ENCODE measurements at places on chromosomes 4 and X.

DNA sequence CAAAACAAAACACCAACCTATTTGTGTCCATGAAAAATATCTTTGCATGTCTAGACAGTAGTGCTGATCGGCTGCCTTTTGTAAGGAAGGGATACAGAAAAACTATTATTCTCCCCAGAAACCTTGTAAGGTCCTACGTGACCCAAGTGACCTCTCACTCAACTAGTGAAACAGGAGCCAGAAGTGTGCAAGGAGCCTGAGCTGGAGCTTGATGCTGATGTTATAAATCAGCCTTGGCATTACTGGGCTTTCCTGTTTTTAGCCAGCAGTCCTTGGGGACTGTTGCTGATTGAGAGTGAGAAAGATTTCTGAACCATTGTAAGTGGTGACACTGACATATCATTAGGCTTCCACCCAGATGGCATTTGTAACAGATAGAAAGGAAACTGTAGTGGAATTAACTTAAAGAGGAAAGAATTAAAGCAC, 100.8 kb upstream of the LIMCH1 start:
- DNase-seq, result no peak

DNA sequence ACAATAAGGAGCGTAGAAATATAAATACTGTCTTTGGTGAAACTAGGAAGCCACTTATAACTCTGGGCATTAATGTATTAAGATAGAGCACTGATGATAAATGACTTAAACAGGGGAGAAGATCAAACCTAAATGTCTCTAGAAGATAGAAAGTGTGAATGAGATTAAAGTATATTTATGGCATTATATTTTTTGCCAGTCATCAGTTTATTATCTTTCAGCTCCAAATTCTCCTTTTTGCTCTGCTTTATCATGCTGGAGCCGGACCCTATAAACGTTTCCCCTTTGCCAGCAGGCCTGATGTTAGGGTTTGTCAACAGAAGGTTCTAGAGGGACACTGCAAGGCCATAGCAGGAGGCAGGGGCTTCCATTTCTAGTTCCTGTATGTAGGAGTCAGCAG, 76.4 kb downstream of the TBC1D19 start:
- DNase-seq, result no peak

- DNase-seq, result no peak
Observed at GRCh38 chr4:8250637-8251036, 18.9 kb upstream of the HTRA3 start.

- DNase-seq, result no peak
Observed at GRCh38 chrX:11189097-11189496, 78.0 kb downstream of the HCCS start.

GRCh38 chrX:924017-924416, 288.4 kb downstream of the CRLF2 start:
- DNase-seq, result no peak

DNA sequence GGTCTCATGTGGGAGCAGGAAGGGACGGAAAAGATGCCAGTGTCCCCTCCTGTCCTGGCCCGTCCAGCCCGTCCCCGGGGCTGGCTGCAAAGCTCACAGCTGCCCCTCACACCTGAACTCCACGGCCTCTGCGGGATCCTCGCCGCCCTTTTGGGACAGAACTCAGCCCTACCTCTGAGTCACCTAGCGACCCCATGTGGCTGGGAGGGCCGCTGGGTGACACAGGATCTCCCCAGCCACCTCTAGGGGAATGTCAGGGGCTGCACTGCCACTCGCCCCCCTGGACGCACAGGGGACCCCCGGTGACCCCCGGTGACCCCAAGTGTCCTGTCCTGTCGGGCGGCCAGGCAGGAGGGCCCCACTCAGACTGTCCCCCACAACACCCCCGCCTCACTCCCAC, 748 bp downstream of the FAM9B start:
- DNase-seq, result no peak

- no peak for DNase-seq
Observed at GRCh38 chrX:45850197-45850774, 649.6 kb upstream of the DIPK2B start.

- DNase-seq, result no peak
Observed at GRCh38 chr4:138217567-138217966, 24.6 kb downstream of the SLC7A11 start.

- no peak for DNase-seq
Observed at GRCh38 chr4:143344774-143345173, 8.1 kb downstream of the GAB1 start.

DNA sequence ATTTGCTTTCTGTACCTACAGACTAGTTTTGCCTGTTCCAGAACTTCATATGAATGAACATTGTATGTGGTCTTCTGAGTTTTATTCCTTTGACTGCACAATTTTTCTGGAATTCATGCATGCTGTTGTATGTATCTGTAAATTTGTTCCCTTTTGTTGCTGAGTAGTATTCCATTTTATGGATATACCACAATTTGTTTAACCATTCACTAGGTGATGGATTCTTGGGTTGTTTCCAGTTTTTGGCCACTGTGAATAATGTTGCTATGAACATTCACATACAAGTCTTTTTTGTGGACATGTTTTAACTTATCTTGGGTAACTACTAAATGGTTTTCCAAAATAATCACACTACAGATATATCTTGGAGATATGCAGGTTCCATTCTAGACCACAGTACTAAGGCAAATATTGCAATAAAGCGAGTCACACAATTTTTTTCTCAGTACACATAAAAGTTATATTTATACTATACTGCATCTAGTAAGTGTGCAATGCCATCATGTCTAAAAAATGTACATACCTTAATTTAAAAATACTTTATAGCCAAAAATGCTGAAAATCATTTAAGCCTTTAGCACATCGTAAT, 58.7 kb downstream of the TSPAN5 start:
- no peak for DNase-seq

DNA sequence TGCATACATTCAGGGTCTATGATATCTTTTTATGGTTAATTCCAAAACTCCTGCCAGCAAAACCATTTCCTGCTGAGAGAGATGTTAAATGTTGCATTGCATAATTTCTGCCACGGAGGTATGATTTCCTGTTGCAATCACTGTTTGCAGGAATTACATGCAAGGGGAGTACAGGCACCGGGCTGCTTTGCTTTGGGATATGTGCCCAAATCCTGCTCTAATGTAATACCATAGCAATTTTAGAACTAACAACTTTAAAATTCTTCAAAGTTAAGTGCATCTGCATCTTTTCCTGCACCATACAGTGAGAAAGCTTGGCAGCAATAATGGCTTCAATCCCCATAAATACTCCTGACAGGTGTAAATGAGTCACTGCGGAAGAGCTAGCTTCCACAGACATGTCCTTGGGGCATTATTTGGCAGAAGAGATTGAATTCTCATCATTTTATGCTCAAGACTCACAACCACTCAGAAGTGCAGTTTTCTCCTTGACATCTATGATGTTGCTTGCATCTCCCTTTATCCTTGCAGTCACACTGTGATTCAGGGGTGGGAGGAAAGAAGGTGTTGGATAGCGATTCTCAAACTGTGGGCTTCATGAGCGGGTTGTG, 29.6 kb downstream of the TRIM2 start:
- no peak for DNase-seq

DNA sequence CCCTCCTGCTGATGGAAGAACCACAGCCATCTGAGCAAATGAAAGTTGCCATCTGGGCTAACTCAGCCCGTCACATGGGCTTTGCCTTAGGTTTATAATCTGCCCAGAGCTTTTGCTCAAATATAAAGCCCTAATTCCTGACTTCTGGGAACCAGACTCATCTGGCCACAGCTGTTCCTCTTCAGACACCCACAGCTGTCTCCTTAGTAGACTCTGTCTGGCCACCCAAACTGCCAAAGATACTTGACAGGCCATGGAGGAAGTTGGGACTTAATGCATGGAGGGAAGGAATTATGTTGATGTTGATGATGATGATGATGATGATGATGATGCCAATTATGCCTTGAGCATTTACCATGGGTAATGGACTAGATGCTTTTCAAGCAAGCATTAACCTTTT, 8.0 kb downstream of the LGI2 start:
- DNase-seq, result no peak

DNA sequence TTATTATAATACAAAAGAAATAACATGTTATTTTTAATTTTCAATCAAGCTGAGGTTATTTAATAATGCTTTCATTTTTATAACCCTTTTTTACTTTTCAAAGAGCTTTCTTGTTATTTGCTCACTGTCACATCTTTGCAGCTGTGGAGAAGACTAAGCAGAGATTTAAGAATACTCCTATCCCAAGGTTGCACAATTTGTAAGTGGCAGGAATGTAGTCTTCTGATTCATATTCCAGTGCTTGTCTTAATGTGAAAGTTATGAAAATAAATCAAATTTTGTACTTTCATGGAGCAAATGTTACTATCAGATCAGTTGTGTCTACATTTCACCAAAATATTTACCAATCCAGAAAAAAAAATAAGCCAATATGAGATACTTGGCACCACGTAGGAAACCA, 86.6 kb downstream of the DDIT4L start:
- no peak for DNase-seq

DNA sequence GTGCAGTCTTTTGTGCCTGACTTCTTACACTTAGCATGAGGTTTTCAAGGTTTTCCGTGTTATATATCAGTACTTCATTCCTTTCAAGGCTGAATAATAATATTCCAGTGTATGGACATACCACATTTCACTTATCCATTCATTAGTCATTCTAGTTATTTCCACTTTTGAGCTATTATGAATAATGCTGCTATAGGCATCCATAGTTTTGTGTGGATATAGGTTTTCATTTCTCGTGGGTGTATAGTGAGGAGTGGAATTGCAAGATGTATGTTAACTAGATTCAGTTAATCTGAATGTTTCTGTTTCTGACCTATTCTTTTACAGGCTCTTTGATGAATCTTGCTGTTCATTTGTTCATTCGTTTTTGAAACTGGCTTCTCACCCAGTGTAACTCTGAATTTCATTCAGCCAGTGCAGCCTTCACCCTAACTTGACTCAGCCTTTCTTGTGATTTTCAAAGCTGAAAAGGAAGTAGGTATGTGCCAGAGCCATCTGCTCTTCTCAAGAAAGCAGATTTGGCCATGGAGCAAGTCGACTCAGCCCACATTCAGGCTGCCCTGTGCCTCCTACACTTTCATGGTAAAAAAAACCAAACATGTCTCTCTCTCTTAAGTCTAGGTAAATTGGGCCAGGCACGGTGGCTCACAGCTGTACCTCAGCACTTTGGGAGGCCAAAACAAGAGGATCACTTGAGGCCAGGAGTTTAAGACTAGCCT, 56.3 kb upstream of the NOCT start:
- DNase-seq, result no peak

DNA sequence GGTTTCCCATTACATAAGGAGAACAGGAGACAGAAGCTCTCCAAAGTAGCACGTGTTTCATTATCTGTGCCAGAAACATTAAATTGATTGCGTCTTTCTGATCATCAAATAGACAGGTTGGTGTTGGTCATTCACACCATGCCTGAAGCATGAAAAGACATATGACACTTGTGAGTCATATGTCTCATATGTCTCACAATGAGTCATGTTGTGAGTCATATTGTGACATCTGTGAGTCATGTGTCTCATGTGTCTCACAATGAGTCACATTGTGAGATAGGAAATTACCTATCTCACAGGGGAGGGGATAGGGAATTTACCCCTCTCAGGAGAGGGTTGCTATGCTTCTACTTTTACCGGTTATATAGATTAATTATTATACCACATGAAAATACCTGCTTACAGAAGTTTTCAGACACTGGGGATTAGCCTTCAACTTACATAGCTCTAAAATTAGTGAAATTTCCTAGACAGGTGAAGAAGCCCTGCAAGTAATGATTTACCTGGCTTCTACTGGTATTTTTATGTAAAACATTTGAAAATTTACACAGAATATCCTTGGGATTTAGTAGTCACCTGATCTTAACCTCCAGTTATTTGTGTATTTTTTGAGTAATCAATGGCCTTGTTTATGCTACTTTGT, 80.8 kb downstream of the NPFFR2 start:
- no peak for DNase-seq

- DNase-seq, result no peak
Observed at GRCh38 chr4:3747581-3747904, 18.6 kb upstream of the ADRA2C start.

DNA sequence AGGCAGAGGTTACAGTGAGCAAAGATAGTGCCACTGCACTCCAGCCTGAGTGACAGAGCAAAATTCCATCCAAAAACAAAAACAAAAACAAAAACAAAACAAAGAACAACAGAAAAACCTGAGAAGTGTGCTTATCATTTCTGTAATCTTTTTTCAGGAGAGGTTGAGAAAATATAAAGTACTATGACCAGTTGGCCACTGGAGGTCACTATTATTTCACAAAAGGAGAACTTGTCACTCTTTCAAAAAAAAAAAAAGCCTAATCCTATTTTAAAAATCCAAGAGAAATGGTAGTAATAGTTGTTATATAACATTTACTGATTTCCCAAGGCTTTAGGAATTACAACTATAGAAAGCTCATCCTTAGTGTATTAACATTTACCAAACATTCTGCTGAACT, 24.9 kb upstream of the RNF150 start:
- DNase-seq, result no peak

- DNase-seq, result no peak
Observed at GRCh38 chr4:163611784-163612445, 117.4 kb downstream of the TMA16 start.

DNA sequence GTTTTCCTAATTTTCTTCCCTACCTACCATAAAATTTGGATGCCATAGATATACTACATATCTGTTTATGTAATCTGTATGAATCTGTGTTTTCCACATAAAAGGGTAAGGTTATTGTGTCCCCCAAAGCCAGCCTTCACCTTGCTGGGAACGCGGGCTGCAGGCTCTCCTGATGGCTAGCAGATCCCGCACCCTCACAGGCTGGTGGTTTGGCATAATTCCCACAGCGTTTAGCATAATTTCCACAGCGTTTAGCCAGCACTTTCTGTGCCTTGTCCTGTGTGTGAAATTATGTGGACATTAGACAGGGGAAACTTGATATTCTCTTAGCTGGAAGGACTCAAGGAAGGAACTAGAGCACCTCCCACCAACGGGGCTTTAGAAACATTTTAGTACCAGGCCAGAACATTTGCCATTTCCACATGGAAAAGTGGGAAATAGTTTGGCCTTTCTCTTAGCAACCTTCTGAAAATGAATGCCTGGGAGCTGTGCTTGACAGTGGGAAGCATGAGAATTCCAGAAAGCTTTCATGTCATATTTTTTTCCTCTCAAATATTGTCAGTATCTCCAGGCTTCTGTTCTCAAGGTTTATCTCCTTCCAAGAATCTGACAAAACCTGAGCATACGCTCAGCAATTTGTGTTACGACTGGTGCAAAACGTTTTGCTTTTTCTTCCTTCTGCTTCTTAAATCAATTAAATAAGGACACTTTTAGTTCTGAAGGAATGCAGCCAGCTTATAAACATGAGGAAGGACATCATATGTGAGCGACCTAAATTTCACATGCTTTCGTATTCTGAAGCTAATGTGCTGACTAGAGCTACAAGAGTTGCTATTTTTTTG, 67.9 kb downstream of the STK32B start:
- no peak for DNase-seq

GRCh38 chr4:186104114-186104889, at the start of gene FAM149A:
Gene FAM149A, plus strand, starts transcription at chr4:186104704.
- no peak for DNase-seq

- DNase-seq, result no peak
Observed at GRCh38 chr4:133162941-133163340, 13.8 kb downstream of the PCDH10 start.

All from omental fat pad (tissue), 4 donors.